ENCODE measurements at places on chromosomes 13 and 19.

DNA sequence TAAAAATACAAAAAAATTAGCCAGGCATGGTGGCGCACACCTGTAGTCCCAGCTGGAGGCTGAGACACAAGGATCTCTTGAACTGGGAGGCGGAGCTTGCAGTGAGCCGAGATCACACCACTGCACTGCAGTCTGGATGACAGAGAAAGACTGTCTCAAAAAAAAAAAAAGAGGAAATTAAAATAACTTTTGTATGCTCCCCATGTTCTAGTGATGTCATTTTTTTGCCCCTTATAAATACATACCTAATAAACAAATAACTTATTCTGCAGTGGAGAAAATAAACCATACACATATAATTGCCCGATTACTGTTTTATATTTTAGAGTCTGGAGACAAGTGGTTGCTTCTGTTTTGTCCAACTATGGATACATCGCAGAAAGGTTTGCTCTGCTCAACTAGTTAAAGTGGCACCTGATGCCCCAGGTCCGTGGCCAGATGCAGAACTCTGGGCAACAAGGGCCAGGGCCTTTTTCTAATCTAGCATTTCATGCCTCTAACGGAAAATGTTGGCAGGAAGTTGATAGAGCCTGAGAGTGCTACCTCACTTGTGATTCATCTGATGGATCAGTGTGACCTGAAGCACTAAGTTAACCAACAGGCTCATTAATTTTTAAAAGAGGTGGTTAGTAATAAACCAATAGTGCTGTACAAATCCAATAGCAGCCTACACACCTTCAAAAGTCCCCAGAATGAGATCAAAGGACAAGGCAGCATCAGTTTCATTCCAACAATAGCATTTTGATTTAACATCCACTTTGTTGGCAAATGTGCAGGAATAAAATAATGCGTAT is 18.8 kb downstream of the UBE2L5 start:
- DNase-seq: no peak

- DNase-seq: no peak
Observed at GRCh38 chr13:28475916-28476725, 18.8 kb downstream of the FLT1 start.

DNA sequence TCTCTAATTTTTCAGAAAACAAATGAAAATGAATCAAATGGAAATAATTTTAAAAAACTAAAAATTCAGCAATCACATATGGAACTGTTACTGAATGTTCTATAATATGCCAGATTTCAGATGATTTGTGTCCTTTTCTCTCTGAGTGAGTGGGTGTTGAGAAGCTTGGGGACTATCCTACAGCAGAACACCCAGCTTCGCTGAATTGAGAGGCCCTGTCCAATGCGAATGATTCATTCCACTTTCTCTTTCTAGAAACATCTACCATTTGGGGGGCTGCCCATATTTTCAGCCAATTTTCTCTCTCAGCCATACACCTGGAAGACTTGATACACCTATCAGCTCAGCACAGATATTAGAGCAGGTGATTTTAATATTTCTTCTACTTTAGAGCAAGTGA is 1666.7 kb downstream of the EFNB2 start:
- DNase-seq: no peak

GRCh38 chr13:44311011-44311780 is 62.4 kb upstream of the SERP2 start:
- peak; percentile 46 for DNase-seq

GRCh38 chr19:51560339-51560738 is 10.7 kb upstream of the ZNF175 start:
- DNase-seq: no peak

- DNase-seq: no peak
Observed at GRCh38 chr19:39434123-39435076, 1.3 kb downstream of the RPS16 start.

DNA sequence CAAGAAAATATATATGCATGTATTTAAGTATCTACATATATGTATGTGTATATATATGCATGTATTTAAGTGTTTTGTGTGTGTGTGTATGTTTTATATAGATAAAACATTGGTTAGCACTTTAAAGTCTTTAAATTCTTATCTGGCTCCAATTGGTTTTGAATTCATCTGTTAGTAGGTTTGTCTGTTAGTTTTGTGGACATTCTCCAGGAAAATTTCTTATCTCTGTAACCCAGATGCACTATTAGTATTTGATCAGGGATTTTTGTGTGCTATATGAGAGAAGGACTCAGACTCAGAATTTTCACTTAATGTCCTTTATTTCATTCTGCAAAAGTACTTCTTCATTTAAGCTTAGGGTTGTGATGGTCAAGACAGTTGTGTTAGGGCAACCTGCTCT is 103.1 kb downstream of the ITGBL1 start:
- DNase-seq: no peak

DNA sequence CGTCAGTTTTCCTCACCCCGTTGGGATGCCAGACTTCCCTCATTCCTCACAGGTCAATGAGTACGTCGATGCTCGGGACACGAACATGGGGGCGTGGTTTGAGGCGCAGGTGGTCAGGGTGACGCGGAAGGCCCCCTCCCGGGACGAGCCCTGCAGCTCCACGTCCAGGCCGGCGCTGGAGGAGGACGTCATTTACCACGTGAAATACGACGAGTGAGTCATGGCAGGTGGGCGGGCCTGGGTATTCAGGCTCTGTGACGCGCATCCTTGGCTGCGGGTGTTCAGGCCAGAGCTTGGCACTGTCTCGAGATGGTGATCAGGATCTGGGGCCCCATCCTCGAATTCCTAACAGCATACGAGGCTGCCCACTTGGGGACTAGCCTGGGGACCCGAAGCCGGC is 21.4 kb downstream of the UHRF1 start:
- no peak for DNase-seq

DNA sequence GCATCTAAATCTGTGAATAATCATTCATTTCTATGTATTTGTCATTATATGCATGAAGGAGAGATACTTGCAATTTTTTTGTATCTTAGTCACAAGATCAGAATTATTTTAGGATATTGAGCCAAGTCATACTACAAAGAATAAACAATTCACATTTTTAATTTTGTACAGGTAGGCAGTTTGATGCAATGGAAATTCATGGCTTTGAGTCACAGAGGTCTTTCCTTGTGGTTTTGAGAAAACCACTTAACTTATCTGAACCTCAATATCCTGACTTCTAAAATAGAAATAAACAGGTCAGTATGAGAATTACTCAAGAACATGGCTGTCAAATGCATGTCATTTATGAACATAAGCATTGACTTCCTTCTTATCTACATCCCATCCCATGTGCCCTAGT is 221.4 kb upstream of the SLC10A2 start:
- DNase-seq: no peak

GRCh38 chr19:15588265-15588664 is 26.8 kb upstream of the CYP4F8 start:
- DNase-seq: no peak

GRCh38 chr19:33407716-33408115 is 34.2 kb downstream of the CEBPG start:
- no peak for DNase-seq

DNA sequence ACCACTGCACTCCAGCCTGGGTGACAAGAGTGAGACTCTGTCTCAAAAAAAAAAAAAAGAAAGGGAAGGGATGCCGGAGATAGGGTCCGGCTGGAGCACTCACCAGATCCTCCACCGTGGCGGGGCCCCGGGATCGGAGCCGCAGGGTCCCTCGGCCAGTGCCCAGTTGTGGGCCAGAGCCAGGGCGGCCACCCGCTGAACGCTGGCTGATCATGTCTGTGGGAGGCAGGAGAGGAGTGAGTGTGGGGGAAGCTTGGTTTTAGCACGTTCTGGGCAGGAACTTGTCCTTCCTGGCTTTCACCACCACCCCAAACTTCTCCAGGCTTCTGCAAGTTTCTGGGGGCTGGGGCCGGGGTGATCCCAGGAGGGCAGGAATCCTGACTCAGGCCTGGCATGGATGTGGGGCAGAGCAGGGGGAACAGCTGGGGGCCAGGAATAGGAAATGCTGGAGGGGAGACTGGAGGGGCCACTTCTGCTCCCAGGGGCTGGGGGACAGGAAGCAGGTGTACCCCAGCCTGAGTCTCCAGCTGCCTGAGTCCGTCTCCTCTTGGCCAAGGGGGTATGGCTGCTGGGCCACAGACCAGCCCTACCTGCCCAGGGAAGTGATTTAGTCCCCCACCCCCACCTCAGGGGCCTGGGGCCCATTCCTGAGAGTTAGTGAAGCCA is 4.3 kb upstream of the PTGER1 start:
- DNase-seq: no peak

DNA sequence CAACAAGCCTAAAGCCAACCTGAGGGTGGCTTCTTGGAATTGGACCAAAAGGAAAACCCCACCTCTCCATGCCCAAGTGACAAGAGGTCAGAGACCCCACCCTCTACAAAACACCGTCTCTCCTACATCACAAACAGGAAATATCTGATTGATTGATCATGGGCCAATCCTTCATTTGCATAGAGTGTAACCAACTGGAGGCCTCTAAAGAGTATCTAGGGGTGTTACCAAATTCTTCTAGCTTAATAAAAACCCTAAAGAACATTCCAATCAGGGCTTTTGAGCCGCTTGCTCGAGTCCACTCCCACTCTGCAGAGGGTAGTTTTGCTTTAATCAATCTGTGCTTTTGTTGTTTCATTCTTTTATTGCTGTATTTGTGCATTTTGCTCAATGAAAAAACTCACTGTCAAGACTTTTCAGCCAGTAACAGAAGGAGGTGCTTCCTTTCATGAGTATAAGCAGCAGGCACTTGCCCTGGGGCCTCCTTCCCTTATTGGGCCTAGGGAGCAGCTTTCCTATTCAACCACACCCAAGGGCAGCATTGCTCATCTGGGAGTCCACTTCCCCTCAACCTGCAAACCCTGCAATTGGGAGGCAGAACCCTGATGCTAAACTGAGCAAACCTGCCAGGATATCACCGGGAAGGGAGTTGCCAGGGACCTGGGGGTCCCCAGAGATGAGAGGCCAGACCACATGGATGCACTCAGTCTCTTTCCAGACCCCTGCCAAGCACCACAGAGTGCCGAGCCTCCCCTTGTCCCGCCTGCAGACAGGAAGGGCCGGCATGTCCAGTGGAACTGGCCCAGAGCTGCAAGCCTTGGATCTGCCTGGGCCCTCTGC is 154.3 kb upstream of the VSTM2B start:
- no peak for DNase-seq

DNA sequence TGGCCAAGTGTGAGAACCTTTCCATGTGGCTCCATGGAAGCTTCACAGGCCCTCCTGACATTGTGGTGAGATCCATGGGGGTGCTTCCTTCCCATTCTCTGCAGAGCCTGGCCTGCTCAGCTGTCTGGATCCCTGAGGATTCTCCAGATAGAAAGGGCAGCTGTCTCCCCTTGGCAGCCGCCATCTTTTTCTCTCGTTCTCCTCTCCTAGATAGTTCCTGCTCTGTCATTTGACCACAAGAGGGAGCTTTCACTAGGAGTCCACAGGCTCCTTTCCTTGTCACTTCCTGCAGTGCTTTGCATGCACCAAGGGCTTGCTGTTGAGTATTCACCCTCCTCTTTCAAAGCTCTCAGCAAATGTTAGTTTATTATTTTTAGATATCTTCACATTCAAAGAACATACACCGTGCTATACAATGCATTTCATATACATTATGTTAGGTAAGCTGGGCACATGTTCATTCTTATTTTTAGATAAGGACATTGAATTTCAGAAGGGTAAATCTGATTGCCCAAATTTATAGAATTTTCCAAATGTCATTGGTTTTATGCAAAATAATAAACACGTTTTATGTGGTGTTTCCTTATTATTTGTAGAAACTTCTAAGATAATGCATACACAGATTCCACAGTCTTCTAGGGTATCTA is 133.2 kb downstream of the FRY start:
- DNase-seq: peak; percentile 53

DNA sequence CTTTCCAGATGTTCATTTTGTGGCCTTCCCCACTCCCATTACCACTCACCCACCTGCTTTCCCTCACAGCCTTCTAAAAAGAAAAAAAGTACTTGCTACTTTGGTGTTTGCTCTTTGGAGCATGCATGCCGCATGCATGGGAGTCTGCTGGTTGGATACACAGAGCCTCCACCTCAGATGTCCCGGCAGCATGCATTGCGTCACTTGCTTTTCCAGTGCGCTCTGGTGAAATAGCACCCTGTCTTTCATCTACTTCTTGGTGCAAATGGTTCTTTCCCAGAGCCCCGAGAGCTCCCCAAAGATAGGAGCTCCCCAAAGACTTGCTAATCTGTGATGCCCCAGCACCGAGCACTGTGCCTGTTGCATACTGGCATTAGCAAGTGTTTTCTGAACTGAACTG is 333.2 kb upstream of the ZNF507 start:
- no peak for DNase-seq

DNA sequence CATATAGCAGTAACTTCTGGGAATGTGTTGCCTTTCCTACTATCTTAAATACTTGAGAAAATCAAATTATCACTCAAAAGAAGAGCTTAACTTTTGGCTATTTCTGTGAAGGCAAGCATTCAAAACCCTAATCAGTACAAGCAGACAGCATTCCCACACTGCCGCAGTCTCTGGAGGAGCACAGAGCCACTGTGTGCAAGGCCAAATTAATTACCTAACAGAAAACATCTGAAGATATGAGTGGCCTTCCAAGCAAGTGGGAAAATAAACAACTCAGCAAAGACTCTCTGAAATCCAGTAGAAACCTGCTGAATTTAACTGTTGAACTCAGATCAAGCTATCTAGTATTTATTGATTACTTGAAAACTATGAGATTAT is 68.2 kb downstream of the COL4A1 start:
- DNase-seq: no peak

DNA sequence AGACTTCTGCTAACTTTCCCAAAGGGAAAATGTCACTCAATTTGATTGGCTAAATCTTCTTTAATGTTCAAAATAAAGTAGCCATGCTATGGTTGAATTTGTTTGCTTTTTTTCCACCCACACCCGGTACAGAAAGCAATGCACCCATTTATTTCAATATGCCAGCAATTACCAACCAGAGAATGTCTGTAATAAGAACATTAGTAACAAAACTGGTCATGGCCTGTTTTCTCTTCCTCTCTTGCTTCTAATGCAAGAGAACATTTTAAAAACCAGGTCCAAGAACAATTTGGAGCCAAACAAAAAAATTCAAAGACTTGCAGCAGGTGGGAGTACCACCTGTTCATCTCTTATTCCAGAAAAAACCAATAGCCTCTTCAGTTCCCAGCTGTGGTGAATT is 1108.8 kb upstream of the PCDH20 start:
- no peak for DNase-seq

DNA sequence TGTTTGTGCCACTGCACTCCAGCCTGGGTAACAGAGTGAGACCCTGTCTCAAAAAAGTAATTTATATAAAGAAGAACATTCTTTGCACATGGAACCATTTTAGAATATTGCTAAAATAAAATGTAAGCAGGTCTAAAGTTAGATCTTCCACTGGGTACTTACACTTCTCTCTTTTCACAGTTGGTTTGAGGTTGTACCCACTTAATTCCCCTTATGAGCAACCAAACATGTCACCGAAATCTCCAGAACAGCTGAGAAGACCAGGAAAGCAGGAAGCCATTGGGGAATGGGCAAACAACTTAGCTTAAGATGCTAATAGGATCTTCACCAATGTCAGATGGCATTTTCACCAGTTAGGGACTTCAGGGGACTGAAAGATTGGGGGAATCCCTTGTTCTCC is 18.8 kb downstream of the NLRP4 start:
- no peak for DNase-seq

GRCh38 chr19:47274891-47275761 is 441 bp downstream of the INAFM1 start:
- peak; percentile 34 for DNase-seq

GRCh38 chr13:75643693-75644092 is 7.6 kb downstream of the LMO7 start:
- no peak for DNase-seq

GRCh38 chr13:43915451-43915850 is 35.7 kb downstream of the LACC1 start:
- no peak for DNase-seq

Measured in lung (tissue), 17 donors.